CD4-positive, alpha-beta T cell treated with Interleukin-2 at 100 ng/mL for 4 hours (primary cell): ENCODE measurements at places on chromosomes 2 and 18.
A peak's percentile ranks its signal among the peaks of the same experiment; 100 is the strongest.

DNA sequence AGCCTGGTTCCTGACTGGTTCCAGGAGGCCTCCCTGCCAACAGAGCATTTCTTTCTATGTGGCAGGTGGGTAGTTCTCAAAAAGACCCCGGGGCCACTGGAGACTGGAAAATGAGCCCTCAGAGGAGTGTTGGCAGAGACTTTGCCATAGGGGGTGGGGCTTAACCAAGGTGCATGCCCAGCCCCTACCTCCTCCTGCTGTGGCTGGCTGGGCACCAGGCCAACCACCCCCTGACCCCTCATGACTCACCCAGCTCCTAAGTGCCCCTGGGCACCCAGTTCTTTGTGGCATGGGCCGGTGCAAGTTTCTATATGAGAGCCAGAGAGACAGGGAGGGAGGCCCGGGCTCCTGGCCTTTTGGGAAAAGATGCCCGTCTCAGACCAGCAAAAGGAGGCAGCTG is 98.2 kb upstream of the SMAD2 start:
- DNase-seq, result no peak

GRCh38 chr18:27235218-27235870 is 50.2 kb upstream of the CHST9 start:
- no peak for DNase-seq

DNA sequence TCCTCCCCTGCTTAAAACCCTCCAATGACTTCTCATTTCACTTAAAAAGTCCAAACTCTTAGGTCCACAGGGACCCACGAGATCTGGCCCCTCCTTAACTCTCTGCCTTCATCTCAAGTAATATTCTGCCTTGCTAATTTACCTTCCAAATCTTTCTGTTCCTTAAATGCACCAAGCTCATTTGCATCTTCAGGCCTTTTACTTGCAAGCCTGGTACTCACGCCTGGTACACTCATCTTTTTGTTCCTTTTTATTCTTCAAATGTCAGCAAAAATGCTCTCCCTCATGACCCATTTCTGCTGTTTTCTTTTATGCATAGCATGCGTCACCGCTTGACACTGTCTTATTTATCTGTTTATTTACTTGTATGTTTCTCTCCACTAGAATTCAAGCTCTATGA is 2.7 kb upstream of the WIPF1 start:
- peak; percentile 65 for DNase-seq

DNA sequence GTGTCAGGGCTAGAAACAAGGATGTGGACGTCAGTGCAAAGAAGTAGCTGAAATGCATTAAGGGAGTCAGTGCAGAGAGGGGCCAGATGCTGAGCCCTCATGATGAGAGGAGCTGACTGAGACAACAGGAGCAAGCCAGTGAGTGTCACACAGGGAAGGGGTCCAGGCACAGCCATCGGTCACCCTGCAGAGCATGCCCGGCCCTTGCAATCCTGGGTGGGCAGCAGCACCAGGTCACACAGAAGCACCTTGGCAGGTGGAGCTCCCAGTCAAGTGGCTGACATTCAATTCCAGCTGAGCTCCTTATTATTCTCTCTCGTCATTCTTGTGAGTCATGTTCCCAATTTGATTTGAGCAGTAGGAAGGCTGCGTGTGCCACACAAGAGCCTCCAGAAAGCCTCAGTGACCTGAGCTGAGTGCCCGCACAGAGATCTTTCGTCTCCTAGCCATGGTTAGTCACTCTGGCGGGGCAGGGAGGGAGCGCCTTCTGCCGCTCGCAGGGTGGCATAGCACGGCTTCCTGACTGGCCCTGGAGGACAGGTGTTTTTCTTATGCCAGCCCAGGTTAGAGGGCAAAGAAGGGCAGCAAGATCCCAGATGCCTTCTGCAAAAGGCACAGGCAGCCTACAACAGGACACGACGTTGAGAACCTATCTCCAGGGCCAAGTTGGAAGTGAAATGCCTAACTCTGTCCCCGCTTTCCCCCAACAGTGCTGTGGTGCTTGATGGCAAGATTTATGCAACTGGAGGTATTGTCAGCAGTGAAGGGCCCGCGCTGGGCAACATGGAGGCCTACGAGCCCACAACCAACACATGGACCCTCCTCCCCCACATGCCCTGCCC is 220.9 kb downstream of the ATAD2B start:
- no peak for DNase-seq

GRCh38 chr2:179263446-179264367 is 925 bp downstream of the SESTD1 start:
- no peak for DNase-seq

GRCh38 chr18:36947820-36948348 is 119.0 kb downstream of the KIAA1328 start:
- DNase-seq, result no peak

GRCh38 chr18:74457725-74458421 is 765 bp upstream of the DIPK1C start:
- no peak for DNase-seq
